ENCODE measurements at places on chromosomes 4 and X.
A peak's percentile ranks its signal among the peaks of the same experiment; 100 is the strongest.

DNA sequence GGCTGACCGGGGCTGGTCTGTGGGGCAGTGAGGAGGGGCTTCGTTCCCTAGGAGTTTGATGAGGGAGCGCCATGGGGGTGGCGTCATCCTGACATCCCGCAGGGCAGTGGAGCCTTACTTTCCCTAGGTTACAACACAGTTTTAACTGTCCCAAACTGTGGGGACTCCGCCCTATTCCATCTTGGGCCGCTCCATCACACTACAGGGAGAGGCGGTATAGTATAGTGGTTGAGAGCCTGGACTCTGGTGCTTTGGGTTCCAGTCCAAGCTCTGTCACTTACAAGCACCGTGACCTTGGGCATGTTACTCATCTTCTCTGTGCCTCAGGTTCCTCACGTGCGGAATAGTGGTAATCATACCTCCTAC lies 44.2 kb downstream of the ZNF185 start:
- no peak for DNase-seq

DNA sequence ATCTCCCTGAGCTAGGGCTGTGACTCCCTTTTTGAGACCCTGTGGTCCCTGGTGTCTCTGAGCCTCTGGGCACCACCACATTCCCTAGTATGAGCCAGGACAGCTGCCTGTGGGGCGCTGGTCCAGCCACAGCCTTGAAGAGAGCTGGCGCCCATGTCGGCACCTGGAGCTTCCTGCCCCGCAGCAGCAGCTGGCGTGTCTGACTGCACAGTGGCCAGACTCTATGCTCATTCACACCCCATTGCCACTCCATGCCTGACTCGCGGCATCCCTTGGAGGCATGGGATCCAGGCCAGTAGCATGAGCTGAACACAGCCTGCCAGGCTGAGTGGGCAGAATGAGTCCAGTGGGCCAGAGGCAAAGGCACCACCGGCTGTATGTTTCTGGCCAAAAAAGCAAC lies 8.3 kb upstream of the SPP1 start:
- DNase-seq: no peak

GRCh38 chrX:140507223-140507981 lies 2.5 kb upstream of the SOX3 start:
- DNase-seq: no peak

DNA sequence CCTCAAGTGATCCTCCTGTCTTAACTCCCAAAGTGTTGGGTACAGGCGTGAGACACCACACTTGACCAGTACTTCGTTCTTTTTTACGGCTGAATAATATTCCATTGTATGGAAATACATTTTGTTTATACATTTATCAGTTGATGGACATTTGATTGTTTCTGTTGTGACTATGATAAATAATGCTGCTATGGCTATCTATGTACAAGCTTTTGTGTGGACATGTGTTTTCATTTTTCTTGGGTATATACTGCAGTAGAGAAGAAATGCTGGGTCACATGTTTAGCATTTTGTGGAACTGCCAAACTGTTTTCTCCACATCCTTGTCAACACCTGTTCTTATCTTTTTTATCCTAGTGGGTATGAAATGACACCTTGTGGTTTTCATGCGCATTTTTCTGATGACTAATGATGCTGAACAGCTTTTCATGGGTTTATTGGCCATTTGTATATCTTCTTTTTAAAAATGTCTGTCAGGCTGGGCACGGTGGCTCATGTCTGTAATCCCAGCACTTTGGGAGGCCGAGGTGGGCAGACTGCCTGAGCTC lies 37.3 kb downstream of the SAT1 start:
- DNase-seq: no peak

GRCh38 chr4:126223784-126224407 lies 909.1 kb downstream of the FAT4 start:
- peak; percentile 6 for DNase-seq

- no peak for DNase-seq
Observed at GRCh38 chrX:22110729-22111494, 78.8 kb downstream of the PHEX start.

DNA sequence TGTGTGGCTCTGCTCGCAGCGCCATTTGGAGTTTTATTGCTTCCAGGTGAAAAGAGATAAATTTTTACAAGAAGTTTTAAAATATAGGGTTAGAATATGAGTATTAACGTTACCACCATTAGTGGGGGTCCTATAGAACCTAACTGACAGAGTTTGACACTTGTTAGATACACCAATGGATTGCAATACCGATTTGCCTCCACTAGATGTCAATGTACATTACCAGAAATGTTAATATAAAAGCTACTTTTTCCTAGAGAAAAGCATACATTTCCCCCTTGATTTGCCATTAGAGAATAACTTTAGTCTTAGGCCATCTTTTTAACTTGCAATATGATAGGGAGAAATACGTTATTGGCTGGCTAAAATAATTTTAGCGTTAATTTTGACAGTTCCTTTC lies 108.4 kb downstream of the LINC00632 start:
- DNase-seq: no peak

DNA sequence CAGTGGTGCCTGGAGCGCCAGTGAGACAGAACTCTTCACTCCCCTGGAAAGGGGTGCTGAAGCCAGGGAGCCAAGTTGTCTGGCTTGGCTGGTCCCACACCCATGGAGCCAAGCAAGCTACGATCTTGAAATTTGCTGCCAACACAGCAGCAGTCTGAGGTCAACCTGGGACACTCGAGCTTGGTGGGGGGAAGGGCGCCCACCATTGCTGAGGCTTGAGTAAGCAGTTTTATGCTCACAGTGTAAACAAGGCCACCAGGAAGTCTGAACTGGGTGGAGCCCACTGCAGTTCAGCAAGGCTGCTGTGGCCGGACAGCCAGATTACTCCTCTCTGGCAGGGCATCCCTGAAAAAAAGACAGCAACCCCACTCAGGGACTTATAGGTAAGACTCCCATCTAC lies 149.5 kb downstream of the EDA2R start:
- DNase-seq: no peak

DNA sequence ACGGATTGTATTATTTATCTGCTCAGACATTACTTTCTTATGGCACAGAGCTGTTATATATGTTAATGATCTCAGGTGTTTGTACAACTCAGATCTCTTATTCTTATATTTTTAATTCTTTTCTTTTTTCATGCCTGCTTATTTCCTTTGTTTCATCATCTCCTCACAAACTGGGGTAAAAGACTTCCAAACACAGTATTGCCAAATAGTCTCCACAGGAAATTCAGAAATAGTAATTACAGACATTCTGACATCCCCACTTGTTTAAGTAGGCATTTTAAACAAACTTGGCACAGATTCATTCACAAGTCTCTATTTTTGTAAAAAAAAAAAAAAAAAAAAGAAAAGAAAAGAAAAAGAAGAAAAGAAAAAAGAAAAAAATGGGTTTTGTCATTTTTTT lies 129.7 kb upstream of the USP38 start:
- DNase-seq: no peak

DNA sequence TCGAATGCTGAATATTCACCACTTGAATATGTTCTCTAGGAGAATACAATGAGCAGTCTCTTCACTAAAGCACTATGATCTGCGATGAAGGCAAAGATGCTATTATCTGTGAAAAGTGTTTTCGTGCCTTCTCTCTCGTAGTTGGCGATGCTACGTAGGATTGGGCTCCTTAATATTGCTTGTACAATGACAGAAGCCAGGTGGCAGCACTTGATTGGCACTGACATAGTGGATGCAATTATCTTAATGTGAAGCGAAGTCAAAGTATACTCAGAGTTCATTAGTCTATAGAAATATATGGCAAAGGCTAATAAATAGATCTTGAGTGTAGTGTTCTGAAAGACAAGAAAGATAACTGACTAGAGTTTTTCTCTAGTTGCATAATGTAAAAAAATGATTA lies 1135.7 kb upstream of the AGA start:
- DNase-seq: no peak

DNA sequence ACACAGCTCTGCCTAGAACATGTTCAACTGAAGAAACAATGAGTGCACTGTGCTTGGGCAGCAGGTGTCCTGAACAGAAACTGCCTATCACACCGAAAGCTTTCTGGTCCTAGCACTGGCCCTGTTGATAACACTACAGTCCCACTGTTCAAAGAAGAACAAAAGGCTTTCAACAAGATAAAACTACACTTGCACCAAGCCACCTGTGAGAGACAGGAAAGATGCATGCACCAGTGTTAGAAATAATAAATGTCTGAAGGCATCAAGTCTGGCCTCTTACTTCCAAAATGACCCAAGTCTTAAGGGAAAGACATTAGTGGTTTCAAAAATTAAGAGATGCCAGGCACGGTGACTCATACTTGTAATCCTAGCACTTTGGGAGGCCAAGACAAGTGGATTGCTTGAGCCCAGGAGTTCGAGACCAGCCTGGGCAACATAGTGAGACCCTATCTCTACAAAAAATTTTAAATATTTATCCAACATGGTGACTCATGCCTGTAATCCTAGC lies 68.7 kb downstream of the APBB2 start:
- DNase-seq: peak; percentile 22

DNA sequence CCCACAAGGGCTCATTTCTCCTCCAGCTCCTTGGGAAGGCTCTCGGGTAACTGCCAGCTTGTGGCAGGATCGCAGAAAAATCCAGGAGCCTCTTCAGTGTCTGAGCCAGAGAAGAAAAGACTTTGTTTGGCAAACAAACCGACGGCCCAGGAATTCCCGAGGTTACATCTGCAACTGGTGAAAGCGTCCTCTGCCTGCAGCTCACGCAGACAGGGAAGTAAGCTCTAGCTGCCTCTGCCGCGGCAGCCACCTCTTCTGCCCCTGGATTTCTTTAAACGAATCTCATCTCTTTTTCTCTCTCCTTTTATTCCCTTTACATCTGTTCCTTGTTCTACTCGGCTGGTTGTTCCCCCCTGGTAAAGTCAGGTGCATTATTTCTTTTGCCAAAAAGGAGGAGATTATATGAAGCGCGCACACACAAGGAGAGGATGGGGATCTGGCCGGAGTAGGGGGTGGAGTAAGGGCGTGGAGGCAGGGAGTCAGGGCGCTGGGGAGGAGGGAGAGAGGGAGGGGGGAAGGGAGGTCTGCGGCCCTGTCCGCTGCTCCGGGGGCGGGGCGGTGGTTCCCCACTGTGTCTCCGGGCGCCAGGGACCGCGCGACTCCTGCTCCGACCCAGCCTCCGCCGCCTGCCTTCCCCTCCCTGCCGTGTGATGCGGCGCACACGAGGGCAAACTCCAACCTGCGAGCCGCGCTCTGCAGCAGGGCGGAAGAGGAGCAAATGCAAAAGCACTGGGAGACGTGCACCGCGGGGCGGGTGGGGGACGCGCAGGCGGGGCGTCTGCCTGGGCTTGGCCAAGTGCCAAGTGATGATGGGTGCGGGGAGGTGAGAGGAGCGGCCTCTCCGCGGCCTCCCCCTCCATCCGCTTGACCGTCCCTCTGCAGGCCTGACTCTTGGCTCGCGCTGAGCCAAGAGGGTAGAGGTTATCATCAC lies at the start of gene DCHS2:
DCHS2 (minus strand) TSS at position 459 of the 931 bp plus-strand sequence; CDS start at position 15, 444 bp downstream.
- DNase-seq: no peak

GRCh38 chr4:26113339-26113940 lies 199.4 kb downstream of the SMIM20 start:
- DNase-seq: no peak

DNA sequence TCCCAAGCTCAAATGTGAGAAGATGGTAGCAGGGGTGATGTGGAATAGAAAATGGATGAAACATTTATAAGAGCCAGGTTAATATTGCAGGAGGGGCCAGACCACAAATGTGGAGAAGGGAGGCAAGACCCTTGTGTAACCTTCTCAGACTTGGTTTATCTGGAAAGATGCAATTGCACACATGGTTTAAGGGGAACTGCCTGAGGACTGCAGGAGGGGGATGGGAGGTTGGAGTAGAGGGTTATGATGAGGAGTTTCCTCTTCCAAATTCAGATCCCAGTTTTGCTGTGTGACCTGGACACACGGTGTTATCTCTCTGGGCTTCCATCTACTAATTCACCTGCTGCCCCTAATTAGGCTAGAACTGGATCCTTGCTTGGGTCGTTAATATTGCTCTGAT lies 46.1 kb downstream of the RAB40AL start:
- no peak for DNase-seq

DNA sequence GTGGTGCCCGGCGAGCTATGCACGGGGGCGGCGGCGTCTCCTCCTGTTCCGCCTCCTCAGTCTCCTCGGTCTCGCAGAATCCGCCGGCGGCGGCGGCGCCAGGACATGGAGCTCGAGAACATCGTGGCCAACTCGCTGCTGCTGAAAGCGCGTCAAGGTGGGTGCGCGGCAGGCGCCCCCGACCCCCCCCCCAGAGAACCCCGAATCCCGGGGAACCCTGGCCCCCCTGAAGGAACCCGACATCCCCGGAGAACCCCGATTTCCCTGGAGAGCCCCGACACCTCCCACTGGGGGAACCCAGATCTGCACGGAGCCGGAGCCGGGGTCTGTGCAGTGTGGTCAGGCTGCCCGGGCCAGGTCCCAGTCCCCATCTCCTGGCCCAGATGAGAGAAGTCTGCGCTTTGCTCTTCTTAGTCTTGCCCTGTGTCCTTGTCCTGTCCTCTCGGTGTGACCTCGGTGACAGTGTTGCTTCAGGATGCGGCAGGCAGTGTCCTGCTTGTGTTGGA lies 648 bp downstream of the GRK4 start:
- DNase-seq: no peak

DNA sequence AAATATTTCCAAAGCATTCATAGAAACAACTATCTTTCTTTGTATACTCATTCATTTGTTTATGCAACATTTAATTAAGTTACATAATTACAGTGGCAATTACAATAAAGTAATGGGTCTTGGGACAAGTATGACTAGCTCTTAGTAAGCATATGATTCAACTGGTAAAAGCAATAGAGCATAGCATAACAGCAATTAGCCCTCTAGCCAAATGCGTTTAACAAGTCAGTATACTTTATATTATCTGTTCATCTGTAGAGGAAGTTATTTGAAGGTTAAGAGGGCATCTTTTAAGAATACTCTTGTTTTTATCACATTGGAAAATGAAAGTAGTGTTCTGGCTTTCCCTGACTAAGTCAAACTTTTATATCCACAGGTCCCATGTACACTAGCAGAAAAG lies 198.1 kb upstream of the UGT8 start:
- peak; percentile 61 for DNase-seq

DNA sequence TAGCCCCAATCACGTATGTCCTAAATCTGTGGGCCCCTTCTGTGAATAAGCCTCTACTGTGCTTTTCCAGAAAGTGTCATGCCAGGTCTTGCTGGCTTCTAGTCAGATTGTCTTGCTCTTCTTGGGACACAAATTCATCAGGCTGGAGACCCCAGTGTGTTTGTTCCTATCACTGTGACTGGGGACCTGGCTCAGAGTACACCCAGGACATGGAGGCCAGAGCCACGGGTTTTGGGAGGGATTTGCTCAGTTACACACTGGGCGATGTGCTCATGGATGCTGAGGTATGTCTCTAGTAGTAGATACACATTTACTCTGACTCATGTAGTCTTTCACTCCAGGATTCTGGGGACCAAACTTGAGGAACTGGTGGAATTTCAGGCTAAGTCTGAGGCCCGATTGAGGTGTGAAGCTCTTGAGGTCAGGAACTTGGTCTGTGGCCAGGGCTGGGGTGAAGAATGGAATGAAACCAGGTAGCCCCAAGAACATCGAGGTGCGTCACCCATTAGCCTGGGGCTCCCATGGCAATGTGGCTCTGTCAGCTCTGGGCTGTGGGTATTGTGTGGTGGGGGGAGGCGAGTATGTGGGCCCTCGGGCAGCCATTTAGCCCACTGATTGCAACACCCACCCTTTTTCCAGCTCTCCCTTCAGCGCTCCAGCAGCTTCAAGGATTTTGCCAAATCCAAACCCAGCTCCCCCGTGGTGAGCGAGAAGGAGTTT lies 7.7 kb downstream of the SASH3 start:
- no peak for DNase-seq

GRCh38 chr4:183154701-183155391 lies 55.8 kb downstream of the WWC2 start:
- no peak for DNase-seq

All from foreskin melanocyte (primary cell).